Calu3 (cell line): ENCODE measurements at places on chromosomes 5 and 9. TPM values are rescaled to one million over a fixed set of nuclear protein-coding genes. Genes with fewer than 3 reads are reported as not detected.

GRCh38 chr5:139205586-139205985 is 7.4 kb upstream of the SIL1 start:
- H3K4me1 ChIP-seq: no peaks in the 10 kb centered on the region
- DNase-seq: no peak
- no peak overlapping the region for H3K4me3 ChIP-seq
- peaks cover 51% of the 10 kb centered on the region for H3K27me3 ChIP-seq
- H3K27ac ChIP-seq: no peak overlapping the region

The FOXD4L4 gene
- 1.5 and 1.8 TPM in 2 replicates for total RNA-seq

DNA sequence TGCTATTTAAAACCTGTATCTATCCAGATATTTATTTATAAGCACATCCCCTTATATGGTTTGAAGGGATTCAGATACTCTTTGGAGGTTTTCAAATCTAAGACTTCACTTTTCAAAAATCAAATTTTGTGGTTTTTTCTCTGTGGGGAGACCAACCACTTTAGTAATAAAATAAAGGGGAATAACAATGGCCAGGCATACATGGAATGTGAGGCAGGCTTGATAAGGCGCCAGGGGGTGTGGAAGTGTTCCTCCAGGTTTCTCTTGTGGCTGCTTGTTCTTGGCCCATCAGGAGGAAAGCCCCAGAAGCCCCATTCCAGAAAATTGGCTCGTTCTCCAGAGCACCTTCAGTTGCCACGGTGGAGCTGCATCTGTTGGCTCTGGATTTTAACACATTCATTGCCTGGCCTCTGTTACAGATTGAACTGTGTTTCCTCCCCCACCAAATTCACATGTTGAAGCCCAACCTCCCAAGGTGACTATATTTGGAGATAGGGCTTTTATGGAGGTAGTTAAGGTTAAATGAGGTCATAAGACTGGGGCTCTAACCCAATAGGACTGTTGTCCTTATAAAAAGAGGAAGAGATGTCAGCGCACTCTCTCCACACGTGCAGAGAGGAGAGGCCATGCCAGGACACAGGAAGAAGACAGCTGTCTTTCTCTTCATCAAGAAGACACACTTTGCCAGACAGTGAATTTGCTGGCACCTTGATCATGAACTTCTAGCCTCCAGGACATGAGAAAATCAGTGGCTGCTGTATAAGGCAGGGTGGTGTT is 195.9 kb downstream of the TMEM38B start:
- H3K4me1 ChIP-seq: no peaks in the 10 kb centered on the region
- H3K27ac ChIP-seq: no peak overlapping the region
- DNase-seq: no peak
- no peak overlapping the region for H3K4me3 ChIP-seq
- H3K36me3 ChIP-seq: no peaks in the 10 kb centered on the region
- H3K27me3 ChIP-seq: no peaks in the 10 kb centered on the region

GRCh38 chr5:320524-321229 is 837 bp upstream of the AHRR start:
- DNase-seq: no peak
- peaks cover 14% of the 10 kb centered on the region for H3K27me3 ChIP-seq
- peaks cover 19% of the 10 kb centered on the region for H3K36me3 ChIP-seq
- H3K4me3 ChIP-seq: peak overlapping the region; percentile 64

The PCDHGB2 gene
- 0.34 and 0.38 TPM in 2 replicates for total RNA-seq

GRCh38 chr5:3778000-3778550 is 182.4 kb downstream of the IRX1 start:
- no peaks in the 10 kb centered on the region for H3K36me3 ChIP-seq
- H3K27ac ChIP-seq: no peak overlapping the region
- H3K4me1 ChIP-seq: no peaks in the 10 kb centered on the region
- no peak overlapping the region for H3K4me3 ChIP-seq
- no peaks in the 10 kb centered on the region for H3K27me3 ChIP-seq
- DNase-seq: no peak

DNA sequence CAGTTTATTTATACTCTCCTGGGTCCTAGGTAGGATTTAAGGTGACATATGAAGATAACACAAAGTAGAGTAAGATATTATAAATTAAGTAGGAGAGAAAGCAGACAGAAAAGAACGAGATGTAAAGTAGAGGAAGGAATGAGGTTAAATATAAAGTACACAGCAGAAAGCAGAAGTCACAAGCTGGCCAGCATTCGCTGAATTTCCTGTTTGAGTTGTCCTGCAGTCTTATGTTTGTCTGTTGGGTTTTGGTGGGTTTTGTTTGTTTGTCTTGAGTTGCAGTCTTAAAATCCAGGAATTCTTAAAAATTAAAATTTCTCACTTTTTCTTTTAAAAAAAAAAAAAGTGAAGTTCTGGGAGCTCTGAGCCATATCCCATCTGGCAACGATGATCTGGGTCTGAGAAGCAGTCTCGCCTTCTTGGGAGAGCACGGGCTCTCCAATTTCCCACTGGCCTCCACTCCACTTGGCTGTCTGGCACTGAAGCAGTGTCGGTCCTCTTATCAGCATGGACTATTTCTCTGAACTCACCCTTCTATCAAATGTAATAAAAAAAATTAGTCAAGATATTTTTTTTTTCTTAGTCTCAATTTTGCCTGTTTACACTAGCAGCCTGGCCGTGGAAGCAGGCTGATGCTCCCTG is 2.0 kb downstream of the S100Z start:
- DNase-seq: no peak
- peaks cover 26% of the 10 kb centered on the region for H3K4me1 ChIP-seq
- H3K27ac ChIP-seq: no peak overlapping the region
- no peak overlapping the region for H3K4me3 ChIP-seq
- H3K27me3 ChIP-seq: no peaks in the 10 kb centered on the region

DNA sequence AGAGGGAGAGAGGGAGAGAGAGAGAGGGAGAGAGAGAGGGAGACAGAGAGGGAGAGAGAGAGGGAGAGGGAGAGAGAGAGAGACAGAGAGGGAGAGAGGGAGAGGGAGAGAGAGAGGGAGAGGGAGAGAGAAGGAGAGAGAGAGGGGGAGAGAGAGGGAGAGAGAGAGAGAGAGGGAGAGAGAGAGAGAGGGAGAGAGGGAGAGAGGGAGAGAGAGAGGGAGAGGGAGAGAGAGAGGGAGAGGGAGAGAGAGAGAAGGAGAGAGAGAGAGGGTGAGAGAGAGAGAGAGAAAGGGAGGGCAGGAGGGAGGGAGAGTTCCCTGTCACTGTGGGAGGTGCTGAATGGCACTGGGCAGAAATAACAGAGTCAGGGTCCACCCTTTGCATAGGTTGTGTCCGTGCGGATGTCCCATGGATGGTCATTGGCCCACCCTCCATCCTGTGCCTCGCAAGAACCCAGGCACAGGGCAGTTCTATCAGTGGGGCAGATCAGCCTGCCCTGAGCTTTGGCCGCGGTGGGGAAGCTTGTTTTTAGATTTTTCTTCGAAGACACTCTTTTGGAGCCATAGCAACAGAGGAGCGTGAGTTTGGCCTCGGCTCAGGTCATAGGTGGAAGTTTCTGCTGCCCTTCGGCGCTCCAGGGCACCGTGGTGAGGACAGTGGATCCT is 30.1 kb downstream of the ADAMTSL2 start:
- no peak for DNase-seq
- no peaks in the 10 kb centered on the region for H3K4me1 ChIP-seq
- H3K36me3 ChIP-seq: no peaks in the 10 kb centered on the region
- H3K27ac ChIP-seq: no peak overlapping the region
- H3K4me3 ChIP-seq: no peak overlapping the region
- peaks cover 55% of the 10 kb centered on the region for H3K27me3 ChIP-seq

DNA sequence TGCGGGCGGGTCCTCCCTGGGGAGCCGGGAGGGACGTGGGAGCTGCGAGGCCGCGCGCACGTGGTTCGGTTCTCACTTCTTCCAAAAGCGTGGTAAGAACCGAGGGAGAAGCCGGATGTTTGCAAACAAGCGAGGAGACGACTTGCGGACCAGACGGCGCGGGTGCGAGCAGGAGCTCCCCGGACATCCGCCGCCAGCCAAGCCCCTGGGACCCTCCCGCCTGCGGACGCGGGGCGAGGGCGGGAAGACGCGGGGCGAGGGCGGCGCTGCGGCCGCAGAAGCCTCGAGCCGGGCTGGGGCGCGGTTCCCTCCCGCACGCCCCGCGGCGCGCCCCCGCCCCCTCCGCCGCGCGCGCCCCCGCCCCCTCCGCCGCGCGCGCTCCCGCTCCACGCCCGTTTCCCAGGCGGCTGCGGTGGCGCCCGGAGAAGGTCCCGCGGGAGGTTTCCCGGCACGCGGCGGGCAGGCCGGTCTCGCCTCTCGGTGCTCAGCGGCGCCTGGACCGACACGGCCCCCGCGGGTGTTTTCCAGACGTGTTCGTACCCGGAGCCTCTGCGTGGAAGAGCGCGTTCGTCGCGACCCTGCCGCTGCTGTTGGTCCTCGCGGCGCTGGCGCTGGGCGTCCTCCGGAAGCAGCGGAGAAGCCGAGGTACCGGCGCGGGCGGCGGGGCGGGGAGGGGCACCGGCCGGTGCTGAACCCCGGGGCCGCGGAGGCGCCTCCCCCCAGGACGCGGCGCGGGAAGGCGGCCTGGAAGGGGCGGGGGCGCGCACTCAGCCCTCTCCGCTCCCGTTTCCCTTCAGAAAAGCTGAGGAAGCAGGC is 12.8 kb downstream of the BTNL9 start:
- H3K36me3 ChIP-seq: peaks cover 15% of the 10 kb centered on the region
- peak; percentile 35 for DNase-seq
- peak overlapping the region; percentile 76 for H3K4me3 ChIP-seq
- peaks cover 4% of the 10 kb centered on the region for H3K27me3 ChIP-seq

DNA sequence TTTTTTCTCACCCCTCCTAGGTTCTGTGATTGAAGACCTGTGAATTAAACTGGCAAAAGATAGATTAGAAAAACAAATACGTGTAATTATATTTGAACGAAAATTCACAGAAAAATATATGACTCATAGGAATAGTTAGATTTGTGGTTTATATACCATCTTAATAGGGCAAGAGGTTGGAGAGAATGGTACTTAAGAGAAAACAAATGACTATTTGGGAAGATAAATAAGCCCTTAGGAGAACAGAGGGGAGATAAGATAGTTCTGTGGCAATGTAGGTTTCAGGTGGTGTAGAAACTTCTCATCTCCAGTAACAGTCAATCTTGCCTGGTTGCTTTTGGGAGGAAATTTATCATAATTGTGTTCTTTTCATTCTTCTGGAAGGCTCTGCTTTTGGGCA is 122.0 kb downstream of the PRDM9 start:
- no peak overlapping the region for H3K27ac ChIP-seq
- no peaks in the 10 kb centered on the region for H3K36me3 ChIP-seq
- no peak for DNase-seq

The GABRB2 gene
- total RNA-seq: not detected in 2 replicates

DNA sequence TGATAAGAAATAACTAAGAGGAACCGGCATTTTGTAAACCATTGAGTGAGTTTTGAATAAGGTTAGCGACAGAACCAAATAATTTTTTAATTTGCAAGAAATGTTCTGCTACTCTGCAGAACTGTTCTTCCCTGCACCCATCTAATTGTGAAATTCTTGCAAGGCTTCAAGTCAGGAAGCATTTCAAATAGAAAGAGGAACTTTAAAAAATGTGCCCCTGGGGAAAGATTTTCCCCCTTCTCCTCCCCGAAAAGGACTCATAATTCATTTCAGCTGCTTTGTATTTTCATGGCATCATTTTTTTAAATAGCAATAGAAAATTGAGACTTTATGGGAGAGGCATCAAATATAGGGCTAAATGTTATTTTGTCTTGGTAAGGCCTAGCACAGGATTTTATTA is 180.9 kb upstream of the ANKRD55 start:
- H3K4me3 ChIP-seq: no peak overlapping the region
- no peak overlapping the region for H3K27ac ChIP-seq

DNA sequence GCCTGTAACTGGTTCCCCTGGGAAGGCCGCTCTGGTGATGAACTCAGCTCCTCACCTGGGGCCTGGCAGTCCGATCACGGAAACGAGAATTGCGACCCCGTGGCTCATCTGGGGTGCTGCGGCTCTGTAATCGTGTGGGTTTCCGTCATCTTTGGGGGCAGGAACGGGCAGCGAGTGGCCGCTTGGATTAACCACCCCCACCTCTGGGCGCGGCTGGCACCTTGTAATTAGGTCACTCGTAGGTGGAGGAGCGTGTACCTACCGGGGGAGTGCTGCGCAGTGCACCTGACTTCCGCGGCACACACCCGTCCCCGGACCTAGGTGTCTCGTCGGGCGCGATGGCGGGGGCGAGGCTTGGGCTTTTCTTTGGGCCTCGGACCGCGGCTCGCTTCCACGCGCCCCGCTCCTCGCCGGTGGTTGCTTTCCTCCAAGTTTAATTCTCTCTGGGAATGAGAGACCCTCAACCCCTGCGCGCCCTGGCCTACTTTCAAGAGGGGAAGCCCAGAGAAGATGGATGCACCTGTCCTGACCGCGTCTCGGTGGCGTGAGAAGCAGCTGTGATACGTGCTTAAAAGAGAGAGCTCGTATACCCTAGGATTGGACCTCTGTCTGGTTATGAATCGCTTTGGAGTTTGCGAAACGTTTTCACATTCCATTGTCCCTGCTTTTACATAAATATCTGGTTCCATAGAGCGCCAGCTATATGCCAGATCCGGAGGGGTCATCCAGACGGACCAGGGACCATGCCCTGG is 744 bp upstream of the PPP2CA start:
- H3K4me3 ChIP-seq: peak overlapping the region; percentile 93
- H3K36me3 ChIP-seq: peaks cover 57% of the 10 kb centered on the region
- no peak for DNase-seq
- peak overlapping the region; percentile 94 for H3K27ac ChIP-seq

The SCGB3A2 gene
- total RNA-seq: not detected in 2 replicates

The MZB1 gene
- total RNA-seq: 0.24 TPM in 1 of 2 replicates, not detected in the other

The ECM2 gene
- total RNA-seq: not detected in 2 replicates

The TOPORS gene
- total RNA-seq: 13.8 TPM in 2 replicates

- H3K27me3 ChIP-seq: no peaks in the 10 kb centered on the region
- no peak overlapping the region for H3K27ac ChIP-seq
These were observed 399.8 kb upstream of the MEF2C start for GRCh38 chr5:89282554-89283510.

The PLPP1 gene
- total RNA-seq: 20.2 and 21.5 TPM in 2 replicates

DNA sequence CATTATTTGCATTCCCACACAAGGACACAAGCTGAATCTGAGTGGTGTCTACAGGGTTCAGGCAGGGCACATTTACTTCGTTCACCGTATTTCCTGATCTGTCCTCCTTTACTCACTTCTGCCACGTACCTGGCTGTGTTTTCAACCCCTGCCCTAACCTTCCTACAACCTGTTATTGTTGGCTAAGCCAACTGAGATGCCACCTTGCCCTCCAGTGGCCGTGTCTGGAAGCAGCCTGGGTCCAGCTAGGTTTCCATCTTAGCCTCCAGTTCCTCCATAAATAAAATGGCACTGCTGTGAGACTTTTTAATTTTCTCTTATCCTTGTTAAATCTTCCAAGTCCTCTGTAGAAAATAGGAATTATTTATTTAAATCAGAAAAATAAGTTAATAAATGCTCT is 64.8 kb downstream of the ATP10B start:
- no peaks in the 10 kb centered on the region for H3K27me3 ChIP-seq
- H3K4me3 ChIP-seq: peak overlapping the region; percentile 1
- DNase-seq: peak; percentile 78
- no peaks in the 10 kb centered on the region for H3K36me3 ChIP-seq
- no peak overlapping the region for H3K27ac ChIP-seq

- no peaks in the 10 kb centered on the region for H3K4me1 ChIP-seq
- no peak for DNase-seq
- no peak overlapping the region for H3K27ac ChIP-seq
- no peak overlapping the region for H3K4me3 ChIP-seq
- H3K36me3 ChIP-seq: no peaks in the 10 kb centered on the region
These were observed 110.2 kb downstream of the PJA2 start for GRCh38 chr5:109299557-109299956.
